ENCODE measurements at places on chromosomes 13 and 19. TPM values are rescaled to one million over a fixed set of nuclear protein-coding genes. Genes with fewer than 3 reads are reported as not detected.
A peak's percentile ranks its signal among the peaks of the same experiment; 100 is the strongest.

- DNase-seq: no peak
Observed at GRCh38 chr13:54633456-54633855, 1604.8 kb downstream of the OLFM4 start.

Gene PCDH17
- total RNA-seq: 12.1 TPM

DNA sequence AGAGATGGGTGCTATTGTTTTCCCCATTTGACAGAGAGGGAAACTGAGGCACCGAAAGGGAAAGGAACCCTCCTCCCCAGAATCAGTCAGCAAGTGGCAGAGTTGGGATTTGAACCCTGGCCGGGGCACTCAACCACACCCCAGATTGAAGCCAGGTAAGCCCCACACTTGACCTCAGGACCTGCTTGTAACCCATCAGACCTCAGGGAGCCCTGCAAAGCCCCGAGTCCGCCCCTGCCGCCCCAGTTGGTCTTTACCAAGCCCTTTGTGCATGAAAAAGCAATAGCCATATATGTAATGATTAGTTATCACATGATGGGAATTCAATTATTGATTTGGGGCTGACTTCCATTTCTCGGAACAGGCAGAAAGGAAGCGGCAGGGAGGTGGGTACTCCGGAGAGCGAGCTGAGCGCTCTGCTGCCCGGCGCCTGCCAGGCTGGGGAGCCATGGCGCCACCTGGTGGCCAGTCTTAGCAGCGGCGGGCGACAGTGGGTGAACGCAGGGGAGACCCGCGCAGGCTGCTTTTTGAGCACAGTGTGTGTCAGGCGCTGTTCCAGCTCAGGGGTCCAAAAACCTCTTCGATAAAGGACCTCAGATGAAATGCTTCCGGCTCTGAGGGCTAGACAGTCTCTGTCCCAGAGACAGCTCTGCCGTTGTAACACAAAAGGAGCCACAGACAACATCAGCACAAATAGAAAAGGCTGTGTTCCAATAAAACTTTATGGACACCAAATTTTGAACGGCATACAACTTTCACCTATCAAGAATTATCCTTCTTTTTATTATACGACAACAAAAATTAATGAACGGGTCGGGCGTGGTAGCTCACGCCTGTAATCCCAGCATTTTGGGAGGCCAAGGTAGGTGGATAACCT, 82.9 kb upstream of the CACNA1A start:
- DNase-seq: peak; percentile 82

Gene RNF113B
- total RNA-seq: not detected

Gene ZNF90
- 4.1 TPM for total RNA-seq

DNA sequence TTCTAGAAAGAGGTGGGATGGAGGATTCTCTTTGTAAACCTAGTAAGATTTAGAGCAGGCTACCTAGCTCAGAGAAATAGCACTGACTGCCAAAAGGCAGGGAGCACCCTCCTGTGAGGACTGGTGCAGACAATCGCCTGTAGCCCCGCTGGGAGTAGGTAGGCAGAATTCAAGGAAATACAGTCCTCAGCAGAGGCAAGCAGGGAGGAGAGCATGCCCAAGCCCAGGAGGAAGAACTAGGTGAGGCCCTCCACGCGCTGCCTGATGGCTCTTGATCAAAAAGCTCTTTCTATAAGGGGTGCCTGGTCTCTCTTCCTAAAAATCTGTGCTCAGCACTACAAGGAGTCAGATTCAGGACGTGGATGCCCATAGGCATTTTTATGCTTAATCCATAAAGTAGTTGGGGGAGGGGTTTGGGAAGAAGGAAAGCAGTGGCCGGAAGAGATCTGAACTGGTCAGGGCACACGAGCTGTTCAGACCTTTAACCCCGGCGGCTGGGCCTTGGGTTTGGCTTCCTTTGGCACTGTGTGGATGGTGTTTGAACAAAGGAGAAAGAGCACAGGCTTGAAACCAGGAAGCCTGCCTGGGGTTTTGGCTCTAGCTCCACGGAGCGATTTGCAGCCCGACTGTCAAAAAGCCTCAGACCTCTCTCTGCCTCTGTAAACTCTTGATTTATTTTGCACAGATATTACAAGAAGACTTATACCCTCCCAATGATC, 320.6 kb downstream of the FOXO1 start:
- DNase-seq: no peak

Gene GADD45B
- 32.4 TPM for total RNA-seq

Gene ZNF223
- total RNA-seq: 12.1 TPM

Data from tongue (tissue), 3 donors.